ENCODE measurements at places on chromosomes 13 and 19.
A peak's percentile ranks its signal among the peaks of the same experiment; 100 is the strongest.

- no peak for DNase-seq
Measured at GRCh38 chr13:29977476-29978120, 127.2 kb upstream of the UBL3 start.

DNA sequence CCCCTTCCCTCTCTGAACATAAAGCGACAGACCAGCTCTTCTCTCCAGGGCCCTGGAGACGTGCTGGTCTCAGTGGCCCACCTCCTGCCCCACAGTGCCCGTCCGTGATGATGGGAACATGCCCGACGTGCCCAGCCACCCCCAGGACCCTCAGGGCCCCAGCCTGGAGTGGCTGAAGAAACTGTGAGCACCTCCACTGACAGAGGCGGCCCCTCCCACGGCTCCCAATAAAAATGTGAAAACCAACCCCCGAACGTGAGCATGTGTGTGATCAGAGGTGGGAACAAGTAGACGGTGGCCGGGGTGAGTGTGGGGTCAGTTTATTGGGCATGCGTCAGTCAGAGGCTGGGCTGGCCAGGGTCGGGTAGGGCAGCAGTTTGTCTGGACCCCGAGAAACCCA is 4.1 kb downstream of the NDUFA3 start:
- DNase-seq, result no peak

DNA sequence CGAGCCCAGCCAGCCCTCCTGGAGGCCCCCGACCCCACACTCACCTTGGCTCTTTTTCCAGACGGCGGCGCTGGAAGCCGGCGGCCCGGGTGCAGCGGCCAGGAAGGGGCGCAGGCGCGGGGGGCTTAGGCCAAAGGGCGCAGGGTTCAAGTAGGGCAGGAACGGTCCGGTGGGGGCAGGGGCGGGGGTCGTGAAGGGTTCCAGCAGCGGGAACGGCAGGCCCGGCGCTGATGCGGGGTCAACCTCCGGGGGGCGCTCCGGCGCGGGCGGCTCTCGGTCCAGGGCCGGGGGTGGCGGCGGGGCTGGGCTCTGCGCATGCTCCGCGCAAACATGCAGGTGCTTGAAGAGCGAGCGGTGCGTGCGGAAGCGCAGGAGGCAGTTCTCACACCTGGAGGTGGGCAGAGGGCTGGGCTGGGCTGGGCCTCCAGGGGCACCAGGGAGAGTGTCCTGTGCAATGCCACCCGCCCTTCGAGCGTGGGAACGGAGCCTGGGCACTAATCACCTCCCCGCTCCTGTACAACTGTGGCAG is 2.3 kb downstream of the ZNF414 start:
- no peak for DNase-seq

DNA sequence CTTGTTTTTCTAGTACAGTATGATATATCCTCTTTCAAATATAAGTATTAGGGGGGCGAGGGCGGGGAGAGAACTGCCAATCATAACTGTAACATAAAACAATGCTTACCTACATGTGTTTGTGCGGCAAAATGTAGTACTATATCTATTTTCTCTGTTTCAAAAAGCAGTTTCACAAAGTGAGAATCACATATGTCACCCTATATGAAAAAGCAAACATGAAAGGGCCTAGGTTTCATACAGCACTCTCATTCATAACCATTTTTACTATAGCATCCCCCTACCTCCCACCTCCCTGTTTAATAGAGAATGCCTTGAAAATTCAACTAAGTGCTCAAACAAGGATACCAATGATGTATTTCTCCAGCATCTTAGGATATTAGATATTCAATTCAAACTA is 5.2 kb downstream of the TGDS start:
- no peak for DNase-seq

- no peak for DNase-seq
Measured at GRCh38 chr13:112772539-112772909, 82.7 kb downstream of the ATP11A start.

DNA sequence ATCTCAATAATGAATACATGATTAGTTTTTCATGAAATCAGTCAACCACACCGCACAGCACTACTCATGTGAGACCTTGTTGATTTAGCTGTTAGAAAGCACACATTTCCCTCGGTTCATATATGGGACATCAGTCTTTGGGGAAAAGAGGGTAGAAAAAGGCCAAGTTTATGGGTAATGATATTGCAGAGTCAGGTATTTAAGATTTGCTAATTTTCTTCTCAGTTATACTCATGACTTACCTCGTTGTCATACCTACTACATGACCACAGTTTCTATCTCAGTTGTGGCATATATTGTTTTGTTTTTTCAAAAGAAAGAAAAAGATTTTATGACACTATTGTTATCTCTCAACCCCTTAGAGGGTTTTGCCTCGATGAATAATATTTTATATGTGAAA is 165.6 kb downstream of the POU4F1 start:
- no peak for DNase-seq

- DNase-seq, result no peak
Measured at GRCh38 chr19:12974301-12975220, 5.2 kb downstream of the DAND5 start.

GRCh38 chr13:36445278-36445677 is 13.0 kb downstream of the CCNA1 start:
- no peak for DNase-seq

- DNase-seq, result no peak
Measured at GRCh38 chr13:98175823-98176222, 1.2 kb downstream of the RNF113B start.

- DNase-seq, result peak; percentile 64
Measured at GRCh38 chr19:28351761-28352160, 861.2 kb downstream of the UQCRFS1 start.

- DNase-seq, result no peak
Measured at GRCh38 chr13:41746259-41746658, 214.7 kb downstream of the VWA8 start.
